AG04449 (cell line): ENCODE measurements at places on chromosomes 12 and 14.

DNA sequence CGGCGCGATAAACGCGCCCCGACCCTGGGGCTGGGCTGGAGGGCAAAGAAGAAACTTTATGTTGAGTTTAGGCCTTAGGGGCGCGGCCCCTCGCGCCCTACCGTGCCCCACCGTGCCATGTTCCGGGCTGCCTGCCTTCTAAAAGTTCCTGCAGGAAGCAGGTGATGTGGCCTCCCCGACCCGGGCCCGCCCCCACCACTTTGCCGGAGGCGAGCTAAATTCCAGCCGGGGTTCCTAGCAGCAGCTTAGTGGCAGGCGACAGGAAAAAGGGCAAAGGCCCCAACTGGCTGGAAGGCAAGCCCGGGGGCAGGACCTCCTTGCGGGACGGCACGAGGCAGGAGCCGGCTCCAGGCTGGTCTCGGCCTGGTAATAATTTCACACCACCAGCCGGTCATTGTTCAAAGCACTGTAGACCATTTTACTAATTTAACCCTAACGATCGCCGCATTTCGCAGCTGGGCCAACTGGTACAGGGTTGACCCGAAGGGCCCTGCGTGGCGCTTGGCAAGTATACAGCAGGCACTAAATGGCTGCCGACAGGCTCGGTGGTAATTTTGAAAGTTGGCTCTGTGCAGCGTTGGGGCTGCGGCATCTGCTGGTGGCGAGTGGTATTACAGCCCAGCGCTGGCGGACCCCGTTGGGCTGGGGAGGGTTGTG, 895 bp upstream of the CCDC88C start:
- DNase-seq: no peak

GRCh38 chr14:67018720-67019119, 170.5 kb upstream of the GARIN2 start:
- no peak for DNase-seq

GRCh38 chr14:24317141-24317928, 6.0 kb downstream of the LTB4R start:
- DNase-seq: no peak

- DNase-seq: no peak
Observed at GRCh38 chr12:104263580-104264358, 39.8 kb upstream of the EID3 start.

DNA sequence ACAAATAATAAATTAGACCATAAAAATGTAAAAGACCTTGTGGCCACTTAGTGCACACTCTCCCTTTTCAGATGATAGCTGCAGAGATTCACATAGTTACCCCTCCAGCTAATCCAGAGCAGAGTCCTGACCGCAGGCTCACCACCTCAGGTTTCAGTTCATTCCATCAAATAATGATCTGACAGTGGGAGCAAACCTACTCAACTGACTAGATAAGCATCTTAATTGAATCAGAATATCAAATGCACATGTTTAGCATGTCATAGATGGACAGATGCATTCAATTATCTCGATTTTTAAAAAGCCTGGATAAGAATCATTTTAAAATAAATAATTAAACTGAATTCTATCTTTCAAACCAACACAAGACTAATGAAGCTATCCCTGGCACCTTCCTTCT, 242.3 kb upstream of the PDZRN4 start:
- DNase-seq: no peak

DNA sequence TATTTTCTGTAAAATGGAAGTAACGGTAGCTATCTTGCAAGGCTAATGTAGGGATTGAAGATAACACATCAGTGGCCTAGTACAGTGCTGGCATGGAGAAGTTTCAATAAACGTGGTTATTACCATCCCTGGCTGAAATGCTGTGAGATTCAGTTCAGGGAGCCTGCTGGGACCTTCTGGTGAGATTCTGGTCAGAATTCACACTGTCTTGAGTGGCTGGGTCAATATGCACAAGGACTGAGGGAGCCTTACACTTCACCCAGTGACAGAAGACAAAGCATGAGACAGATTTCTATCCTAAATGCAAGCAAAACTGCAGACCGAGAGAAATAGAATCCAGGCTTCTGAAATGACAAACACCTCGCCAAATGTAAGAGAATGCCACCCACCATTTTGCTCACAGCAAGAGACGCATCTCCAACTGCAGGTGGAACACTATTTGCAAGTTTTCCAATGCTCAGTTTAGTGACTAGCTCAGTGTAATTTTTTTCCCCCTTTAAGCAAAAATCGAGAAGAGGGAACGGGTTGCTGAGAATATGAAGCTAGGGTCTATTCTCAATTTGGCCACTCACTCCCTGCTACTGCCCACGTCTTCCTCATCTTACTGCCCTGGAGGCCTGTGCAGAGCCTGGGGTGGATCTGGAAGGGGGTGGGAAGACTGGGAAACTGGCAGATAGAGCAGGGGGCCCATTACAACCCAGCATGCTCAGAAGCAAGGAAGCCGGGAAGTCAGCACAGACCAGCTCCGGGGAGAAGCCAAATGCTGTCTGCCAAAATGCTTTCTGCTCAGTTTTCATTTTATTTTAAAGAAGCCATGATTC, 201.3 kb downstream of the TTC7B start:
- DNase-seq: no peak

DNA sequence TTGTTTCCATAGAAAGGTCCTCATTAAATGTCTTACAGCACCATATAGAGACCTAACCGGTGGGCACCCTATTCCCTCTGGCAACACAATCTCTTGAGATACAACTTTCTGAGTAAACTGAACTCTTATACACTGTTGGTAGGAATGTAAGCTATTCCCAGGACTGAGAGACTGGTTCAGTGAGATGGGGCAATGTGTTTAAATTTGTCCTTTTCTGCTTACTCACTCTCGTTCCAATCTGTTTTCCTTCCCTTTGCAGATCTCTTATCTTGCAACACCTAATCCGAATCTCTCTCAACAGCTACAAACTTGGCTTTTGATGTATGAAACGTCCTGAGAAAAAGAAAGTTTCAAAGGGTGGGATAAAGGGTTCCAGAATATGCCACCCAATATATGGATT, 26.1 kb upstream of the ETV6 start:
- no peak for DNase-seq

GRCh38 chr12:78081590-78082314, 251.1 kb downstream of the NAV3 start:
- DNase-seq: no peak

GRCh38 chr12:50018968-50019367, 6.3 kb downstream of the RACGAP1 start:
- DNase-seq: no peak

GRCh38 chr14:91373591-91374254, 43.9 kb downstream of the CCDC88C start:
- DNase-seq: no peak

DNA sequence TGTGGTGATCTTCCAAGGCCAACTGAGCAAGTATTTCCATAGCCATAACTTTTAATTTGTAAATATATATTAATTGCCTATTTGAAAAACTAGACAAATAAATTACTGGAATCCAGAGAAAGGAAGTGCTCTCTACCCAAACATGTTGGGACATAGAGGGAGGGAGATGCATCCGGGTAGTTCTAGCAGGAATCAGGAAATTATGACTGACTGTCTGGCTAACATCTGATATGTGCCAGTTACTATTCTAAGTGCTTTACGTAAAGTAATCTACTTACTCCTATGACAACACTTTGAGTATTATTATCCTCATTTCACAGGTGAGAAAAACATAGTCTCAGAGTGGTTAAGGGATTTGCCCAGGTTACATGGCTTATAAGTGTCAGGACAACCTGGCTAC, 147.7 kb upstream of the VASH1 start:
- DNase-seq: no peak
